ENCODE measurements at places on chromosomes 5 and 9.

- no peak for DNase-seq
These were observed 5.5 kb downstream of the CSNK1G3 start for GRCh38 chr5:123517476-123517875.

- no peak for DNase-seq
These were observed 5.5 kb upstream of the STOML2 start for GRCh38 chr9:35108461-35108860.

DNA sequence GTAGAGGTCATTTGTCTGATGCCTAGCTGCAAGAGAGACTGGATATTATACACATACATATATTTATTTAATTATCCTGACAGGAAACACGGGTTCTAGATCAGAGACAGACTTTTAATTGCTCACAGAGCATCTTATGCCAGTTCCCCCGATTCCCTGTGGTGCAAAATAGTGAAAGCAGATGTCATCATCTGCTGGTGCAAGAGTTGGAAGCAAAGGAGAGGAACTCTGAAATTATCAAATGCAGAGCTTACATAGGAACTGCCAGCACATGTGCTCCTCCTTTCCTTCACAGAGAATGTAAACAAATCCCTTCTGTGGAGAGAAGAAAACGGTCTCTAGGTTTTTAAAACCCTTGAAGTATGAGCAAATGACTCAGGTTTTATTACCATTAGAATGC lies 69.3 kb downstream of the DTWD2 start:
- peak; percentile 31 for DNase-seq

- DNase-seq: no peak
These were observed 480.6 kb downstream of the NR2F1-AS1 start for GRCh38 chr5:93100428-93100827.

- no peak for DNase-seq
These were observed 55.7 kb downstream of the FAM174A start for GRCh38 chr5:100590867-100591266.

DNA sequence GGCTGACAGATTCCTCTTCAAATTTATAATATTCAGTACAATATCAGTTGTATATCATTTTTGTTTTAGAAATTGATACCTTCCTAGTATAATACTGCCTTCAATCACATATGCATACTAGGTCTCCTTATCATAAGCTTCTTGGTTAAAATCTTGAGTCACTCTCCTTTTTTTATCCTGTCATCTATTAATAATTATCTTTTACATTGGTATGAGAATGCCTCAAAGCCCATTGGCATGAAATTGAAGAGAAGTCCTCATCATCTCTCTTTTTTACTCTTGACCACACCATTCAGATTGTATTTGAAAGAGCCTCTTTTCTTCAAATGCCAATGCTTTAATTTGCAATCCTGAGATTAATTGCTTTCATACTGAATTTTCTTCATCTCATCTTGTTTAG lies 810.3 kb downstream of the BRINP1 start:
- no peak for DNase-seq

- no peak for DNase-seq
These were observed 27.6 kb downstream of the MBLAC2 start for GRCh38 chr5:90446961-90447360.

GRCh38 chr9:119884438-119884837 lies 515.2 kb upstream of the BRINP1 start:
- no peak for DNase-seq

- DNase-seq: no peak
These were observed 49.3 kb downstream of the FAM169A start for GRCh38 chr5:74816875-74817274.

DNA sequence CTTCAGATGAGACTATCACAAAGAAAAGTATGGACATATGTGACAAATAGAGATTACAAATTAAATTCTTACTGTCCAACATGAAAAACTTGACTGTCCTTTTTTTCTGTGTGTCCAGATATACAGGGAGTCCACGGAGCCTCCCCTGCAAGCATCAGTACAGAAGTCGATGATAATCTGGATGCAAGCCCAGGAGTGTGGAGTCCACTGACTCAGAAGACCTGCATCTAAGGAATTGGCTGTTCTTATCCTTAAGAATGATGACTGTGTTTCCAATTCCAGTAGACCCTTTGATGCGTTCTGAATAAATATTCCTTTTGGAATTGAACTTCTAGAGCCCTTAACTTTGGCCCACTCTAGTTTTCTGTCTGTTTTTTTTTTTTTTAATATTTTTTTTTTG lies 56.7 kb upstream of the TAF11L2 start:
- no peak for DNase-seq

DNA sequence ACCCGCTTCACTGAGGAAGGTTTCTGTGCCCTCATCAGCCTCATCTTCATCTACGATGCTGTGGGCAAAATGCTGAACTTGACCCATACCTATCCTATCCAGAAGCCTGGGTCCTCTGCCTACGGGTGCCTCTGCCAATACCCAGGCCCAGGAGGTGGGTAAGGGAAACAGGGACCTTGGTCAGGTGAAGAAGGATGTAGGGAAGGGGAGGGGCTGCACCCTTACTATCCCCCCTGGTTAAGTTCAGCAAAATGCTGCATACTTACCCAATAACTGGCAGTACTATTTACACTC lies 4.4 kb downstream of the SLC4A9 start:
- no peak for DNase-seq

DNA sequence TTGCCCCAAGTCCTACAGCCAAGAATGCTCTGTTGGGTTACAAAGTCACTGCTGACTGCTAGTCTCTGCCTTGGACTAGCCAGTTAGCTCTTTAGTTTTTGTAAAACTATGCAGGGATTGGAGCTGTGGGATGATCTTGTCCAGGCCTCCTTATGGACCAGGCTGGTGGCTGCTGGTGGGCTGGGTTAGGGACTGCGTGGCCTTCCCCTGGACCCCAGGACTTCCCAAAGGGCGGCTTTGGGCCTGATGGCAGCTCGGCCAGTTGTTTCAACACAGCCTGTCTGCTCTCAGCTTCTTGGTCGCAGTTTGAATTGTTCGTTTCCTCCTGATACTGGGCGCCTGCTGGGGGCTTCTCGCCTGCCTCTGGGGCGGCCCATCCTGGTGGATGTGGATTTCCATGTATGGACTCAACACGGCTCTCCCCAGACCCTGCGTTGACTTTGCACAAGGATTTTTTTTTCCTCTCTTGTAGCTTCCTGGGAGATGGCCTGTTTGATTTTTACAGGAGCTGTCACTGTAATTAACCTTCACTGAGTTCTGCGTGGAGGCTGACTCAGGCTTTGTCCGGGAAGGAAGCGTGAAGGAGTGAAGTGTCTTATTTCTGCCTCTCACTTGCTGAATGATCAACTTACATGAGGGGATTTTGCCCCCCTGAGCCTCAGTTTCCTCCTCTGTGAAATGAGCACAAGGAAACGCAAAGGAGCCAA lies 91.9 kb upstream of the NEURL1B start:
- no peak for DNase-seq

- DNase-seq: no peak
These were observed 47.0 kb downstream of the TJP2 start for GRCh38 chr9:69221036-69221435.

GRCh38 chr5:149147676-149148075 lies 6.4 kb downstream of the ABLIM3 start:
- DNase-seq: no peak

DNA sequence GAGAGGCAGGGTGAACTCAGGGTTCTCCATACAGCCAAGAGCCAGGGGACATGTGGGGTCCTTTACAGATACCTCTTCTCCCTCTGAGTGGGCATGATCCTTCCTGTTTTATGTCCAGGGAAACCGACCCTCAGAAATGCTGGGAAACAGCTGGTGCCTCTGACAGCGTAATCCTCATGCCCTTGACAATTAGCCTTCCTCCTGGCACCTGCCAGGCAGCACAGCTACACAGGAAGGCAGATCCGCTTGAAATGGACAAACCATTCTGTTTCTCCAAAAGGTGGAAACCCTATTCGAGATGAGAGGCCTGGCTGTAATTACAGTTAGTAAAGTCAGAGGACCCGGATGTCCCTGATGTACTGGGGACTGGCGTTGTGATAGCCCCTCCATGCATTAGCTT lies 7.2 kb downstream of the ERGIC1 start:
- no peak for DNase-seq

- no peak for DNase-seq
These were observed 175.3 kb downstream of the SLF1 start for GRCh38 chr5:94793816-94794198.

DNA sequence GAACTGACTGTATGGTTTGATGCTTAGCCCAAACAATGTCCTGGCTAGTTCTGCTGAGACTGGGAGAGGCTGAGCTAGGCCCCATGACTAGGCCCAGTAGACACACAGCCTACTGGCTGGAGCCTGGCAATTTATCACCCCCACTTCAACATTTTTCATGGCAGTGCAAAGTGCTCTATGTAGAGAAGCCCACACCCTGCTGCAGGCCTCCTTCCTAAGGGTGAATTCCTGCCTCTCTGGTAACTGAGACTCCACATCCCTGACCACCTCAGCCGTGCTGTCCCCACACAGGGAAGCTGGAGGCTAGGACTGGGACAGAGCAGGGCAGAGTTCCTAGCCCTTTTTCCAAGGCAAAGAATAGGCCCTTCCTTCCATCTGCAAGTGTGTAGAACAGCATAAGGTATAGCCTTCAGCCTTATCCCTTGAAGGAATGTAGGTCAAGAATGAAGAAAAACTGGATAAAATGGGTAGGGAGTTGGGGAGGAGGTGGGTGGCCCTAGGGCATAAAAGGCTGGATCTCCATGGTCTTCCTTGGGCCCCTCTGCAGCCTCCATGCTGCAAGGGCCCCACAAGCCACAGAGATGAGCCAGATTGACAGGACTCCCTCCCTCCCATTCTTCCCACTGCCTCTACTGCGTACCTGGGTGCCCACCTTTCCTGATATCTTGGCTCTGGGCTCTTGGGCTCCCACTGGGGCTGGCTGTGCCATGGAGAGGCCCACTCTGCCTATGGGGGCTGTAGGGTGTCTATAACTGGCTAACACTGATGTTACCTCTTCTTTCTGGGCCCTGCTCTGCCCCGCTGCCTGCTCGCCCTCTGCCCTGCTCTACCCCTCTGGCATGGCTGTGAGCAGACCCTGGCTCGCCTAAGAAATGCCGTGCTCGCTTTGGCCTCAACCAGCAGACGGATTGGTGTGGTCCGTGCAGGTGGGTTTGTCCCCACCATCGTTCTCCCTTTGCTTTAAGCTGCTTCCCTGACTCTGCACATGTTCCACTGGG lies 29.8 kb downstream of the TCF7 start:
- no peak for DNase-seq

DNA sequence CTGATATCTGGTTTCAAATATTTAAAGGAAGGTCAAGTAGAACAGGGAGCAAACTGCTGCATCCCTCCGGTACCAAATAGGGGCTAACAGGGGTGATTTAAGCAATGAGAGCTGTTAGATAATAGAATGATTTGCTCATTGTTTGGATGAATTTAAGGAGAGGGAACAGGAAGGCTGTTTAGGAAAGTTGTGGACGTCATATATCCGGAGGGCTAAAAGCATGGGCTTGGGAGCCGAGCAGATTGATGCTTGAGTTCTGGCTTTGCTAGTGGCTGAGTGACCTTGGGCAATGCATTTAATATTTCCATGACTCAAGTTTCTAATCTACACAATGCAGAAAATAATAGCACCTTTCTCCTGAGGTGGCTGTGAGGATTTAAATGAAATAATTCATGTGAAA lies 85.4 kb upstream of the RPS23 start:
- DNase-seq: no peak

GRCh38 chr9:119789987-119790386 lies 420.8 kb upstream of the BRINP1 start:
- DNase-seq: no peak

- DNase-seq: no peak
These were observed 49.4 kb downstream of the YTHDC2 start for GRCh38 chr5:113562828-113563400.

GRCh38 chr9:116191576-116192415 lies 38.2 kb downstream of the PAPPA start:
- no peak for DNase-seq

GRCh38 chr9:14926941-14927624 lies 16.9 kb upstream of the FREM1 start:
- no peak for DNase-seq

DNA sequence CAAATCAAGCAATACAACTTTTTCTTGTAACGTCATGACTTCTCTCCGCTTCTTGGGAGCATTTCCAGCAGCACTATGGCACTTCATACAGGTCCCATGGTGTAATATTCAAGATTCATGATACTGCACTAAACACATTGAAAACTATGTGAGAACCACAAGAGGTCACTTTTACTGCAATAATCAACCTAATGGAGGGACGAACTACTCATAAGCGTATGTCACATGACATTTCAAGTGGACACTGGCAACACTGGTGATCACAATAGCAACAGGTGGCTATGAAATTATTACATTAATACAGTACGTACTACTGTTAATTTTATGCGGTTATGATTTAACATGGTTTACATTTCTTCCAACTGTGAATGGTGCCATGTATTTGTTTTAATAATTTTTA lies 78.6 kb upstream of the TBC1D9B start:
- no peak for DNase-seq

- no peak for DNase-seq
These were observed 42.2 kb upstream of the FBXW11 start for GRCh38 chr5:172048539-172049101.

GRCh38 chr5:132419502-132420468 lies 50.3 kb downstream of the SLC22A5 start:
- DNase-seq: peak; percentile 64

- no peak for DNase-seq
These were observed 126.9 kb upstream of the OSMR start for GRCh38 chr5:38718771-38719391.

- DNase-seq: no peak
These were observed at the start of gene IL12B for GRCh38 chr5:159330131-159330800. TSS of gene IL12B (minus strand) at chr5:159330487. CDS start at chr5:159326782, 3,705 bp downstream.

DNA sequence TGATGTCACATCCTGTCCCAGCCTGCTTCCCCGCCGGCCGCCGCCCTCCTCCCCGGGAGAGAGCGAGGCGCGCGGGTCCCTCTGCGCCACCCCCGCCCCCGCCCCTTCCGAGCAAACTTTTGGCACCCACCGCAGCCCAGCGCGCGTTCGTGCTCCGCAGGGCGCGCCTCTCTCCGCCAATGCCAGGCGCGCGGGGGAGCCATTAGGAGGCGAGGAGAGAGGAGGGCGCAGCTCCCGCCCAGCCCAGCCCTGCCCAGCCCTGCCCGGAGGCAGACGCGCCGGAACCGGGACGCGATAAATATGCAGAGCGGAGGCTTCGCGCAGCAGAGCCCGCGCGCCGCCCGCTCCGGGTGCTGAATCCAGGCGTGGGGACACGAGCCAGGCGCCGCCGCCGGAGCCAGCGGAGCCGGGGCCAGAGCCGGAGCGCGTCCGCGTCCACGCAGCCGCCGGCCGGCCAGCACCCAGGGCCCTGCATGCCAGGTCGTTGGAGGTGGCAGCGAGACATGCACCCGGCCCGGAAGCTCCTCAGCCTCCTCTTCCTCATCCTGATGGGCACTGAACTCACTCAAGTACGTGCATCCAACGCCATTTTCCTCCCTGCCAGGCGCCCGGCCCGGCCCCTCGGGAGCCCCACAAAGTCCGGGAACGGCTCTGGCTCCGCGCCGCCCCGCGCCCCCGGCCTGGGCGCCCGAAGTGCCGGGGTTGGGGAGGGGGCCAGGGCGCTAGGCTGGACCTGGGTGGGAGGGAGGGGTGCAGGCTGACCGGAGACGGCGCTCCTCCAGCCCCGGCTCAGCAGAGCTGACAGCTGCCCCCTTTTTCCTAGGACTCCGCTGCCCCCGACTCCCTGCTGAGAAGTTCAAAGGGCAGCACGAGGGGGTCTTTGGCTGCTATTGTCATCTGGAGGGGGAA lies 12.0 kb upstream of the OLFM1 start:
- peak; percentile 57 for DNase-seq

Measured in NCI-H446 treated with DMSO at 0.1 percent for 48 hours (cell line).